ENCODE measurements at places on chromosomes 4 and X.

DNA sequence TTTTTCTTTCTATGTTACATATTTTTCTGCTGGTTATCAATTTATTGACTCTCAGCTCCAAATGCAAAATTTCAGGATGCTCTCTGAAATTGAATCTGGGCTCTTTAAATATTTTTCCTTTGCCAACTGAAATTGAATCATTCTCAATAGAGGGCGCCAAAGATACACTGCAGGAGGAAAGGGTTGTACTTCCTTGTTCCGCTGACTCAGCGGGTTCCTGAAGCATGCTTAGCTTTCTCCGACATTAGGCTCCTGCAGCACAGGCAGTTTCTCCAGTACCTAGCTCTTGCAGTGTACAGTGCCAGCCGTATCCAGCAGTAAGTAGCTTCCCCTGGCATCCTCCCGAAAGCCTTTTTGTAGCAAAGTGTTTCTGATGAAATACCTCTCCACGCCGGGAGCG lies 28.8 kb upstream of the CFAP47 start:
- DNase-seq, result peak; percentile 9

DNA sequence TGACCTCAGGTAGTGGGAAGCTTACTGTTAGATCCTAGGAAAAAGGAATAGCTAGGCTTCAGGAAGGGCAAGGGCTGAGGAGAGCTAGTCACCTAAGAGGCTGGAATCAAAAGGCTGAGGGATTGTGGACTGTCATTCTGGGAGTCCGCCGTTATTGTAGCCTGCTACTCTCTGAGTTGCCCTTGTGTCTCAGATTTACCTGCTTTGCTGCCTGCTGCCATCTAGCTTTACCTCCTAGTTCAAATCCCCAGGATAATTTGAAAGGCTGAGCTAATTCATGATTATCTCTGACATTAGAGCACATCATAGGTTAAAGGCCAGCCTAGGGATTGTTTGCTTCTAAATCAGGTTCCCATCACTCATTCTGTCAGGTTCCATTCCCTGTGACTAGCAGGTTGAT lies 120.2 kb downstream of the FHIP1A start:
- DNase-seq, result no peak

GRCh38 chr4:683247-683897 lies 5.6 kb downstream of the SLC49A3 start:
- DNase-seq, result no peak

DNA sequence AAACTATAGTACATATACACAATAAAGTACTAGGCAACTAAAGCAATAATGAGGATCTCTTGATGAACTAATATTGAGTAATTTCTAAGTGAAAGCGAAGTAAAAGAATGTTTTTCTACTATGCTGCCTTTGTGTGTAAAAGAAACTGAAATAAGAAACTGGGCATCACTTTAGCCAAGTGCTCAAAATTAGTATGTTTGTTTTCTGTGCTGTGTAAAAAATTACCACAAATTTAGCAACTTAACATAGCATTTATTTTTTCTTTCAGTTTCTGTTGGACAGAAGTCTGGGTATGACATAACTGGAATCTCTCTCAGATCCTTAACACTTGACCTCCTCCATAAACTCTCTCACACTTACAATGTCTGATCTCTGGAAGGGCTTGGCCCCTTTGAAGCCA lies 687.1 kb upstream of the MAGEB2 start:
- no peak for DNase-seq

DNA sequence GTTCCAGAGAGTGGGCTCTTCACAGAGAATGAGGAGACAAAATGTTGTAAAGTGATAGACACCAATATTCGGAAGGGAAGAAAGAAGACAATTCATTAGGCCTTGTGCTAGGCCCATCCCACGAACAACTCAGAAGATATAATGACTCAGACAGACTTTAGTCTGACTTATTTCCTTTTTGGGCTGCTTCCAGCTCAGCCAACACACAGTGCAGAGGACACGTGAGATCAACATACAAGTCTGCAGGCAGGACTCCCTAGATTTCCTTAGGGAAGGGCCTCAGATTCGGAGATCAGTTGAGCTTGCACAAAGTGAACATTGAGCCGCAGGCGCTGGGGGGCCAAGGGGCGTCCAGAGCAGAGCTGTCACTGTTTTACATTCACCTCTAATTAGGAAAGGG lies 290.7 kb upstream of the TENM3 start:
- DNase-seq, result no peak

DNA sequence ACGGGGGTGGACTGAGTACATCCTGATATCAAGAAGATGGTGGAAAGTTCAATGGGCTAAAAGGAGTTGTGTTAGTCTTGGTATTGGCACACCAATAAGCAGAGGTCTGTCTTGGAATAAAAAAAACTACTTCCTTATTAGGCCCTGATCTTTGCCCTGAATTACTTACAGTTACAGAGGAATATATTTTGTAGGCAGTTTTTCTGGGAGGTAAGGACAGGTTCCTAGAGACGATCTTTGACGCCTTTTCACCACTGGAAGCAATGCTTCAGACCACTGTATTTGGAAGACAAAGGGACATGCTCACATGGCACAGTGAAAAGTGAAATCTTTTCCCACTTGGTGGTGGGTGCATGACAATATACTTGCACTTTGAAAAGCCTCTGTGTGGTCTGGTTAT lies 618 bp upstream of the XK start:
- no peak for DNase-seq

DNA sequence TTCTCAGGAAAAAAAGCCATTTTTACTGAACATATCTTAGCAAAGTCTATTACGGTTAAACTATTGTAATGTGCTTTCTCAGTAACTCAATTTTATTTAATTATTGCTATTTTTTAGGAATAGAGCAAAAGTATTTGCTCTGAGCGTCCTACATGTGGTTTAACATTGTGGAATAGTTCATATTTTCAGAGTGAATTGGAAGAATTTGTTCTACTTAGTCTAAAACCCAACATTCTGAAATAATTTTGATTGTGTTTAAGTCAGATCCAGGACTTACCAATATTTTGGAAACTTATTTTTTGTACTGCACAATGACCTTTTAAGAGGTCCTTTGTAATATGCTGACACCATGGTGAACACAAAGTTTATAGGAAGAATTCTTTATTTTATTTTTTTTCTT lies 27.2 kb downstream of the CXCL1 start:
- DNase-seq, result no peak

GRCh38 chr4:140641789-140642439 lies 73.2 kb upstream of the UCP1 start:
- no peak for DNase-seq

GRCh38 chr4:146275370-146275769 lies 61.0 kb downstream of the REELD1 start:
- no peak for DNase-seq

DNA sequence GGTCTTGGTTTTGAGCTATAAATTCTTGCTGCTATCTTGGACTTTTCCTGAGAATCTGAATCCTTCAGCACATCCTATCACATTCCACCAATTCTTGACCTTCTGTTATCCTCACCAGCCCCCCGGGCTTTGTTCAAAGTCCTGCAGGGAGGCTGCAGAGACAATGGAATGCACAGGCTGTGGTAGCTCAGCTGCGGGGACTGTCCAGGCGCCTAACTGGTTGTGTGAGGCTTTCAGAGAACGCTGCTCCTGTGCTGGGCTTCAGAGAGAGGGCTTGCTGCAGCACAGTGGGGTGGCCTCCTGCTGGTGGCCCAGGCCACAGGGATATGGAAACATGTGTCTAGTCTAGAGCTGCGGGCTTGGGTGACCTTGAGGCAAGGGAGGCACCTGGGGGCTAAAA lies 196.3 kb upstream of the GATB start:
- no peak for DNase-seq

DNA sequence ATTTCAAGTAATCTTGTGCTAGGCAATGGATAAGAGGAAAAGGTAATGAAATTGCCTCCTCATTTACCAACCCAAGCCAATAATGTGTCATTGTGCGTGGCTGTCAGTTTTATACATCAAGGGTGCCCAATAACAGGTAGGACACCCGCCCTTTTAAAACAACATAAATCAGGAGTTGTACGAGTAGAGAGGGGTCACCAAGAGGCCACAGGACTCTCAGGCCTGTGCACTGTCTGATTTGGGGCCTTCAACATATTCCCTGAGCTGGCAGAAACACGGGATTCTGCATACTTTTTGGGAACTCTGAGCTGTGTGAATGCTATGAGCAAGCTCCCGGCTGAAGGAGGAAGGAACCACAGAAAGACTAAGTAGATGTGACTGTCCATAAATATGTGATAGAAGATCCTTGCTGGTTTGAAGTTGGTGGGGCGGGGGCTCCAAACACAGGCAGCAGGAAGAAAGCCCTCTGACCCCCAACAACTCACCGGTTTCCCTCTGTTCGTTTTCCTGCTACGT lies 82.7 kb upstream of the MAML3 start:
- no peak for DNase-seq

GRCh38 chr4:35734381-35735098 lies 509.8 kb downstream of the ARAP2 start:
- DNase-seq, result no peak

DNA sequence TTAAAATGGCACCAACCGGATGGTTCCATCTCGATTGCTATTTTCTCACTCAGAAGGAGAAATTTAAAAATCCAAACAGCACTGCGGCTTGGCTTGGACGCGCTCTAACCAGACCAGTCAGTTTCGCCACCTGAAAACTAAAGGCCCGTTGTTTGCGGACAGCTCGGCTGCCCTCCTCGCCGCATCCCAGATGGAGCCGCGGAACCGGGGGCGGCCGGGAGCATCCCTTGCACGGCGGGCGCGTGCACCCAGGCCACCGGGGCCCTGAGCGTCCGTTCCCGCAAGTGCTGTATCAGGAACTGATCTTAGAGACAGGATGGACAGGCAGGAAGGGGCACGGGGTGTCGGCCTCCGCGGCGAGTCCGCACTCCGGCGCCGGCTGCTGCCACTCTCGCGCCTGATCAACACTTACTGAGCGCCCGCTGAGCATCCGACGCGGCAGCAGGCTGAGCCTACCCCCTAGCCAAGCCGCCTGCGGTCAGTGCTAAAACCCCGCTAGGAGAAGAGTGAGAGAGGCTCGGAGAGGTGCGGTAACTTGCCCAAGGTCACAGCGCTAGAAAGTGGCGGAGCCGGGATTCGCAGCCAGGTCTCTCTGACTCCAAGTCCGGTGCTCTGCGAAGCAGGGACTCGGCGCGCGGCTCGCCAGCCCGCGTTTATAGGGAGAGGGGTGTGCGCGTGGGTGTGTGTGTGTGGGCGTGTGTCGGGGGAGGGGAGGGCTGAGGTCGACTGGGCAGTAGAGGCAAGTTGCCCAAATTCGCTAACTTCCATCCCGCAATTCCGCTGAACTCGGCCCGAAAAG lies at the start of gene CITED1:
Gene CITED1, minus strand, starts transcription at position 629 of the 799 bp plus-strand sequence. CDS start 3,045 bp downstream, outside the sequence.
- DNase-seq, result peak; percentile 12

GRCh38 chr4:112664611-112665010 lies 27.7 kb downstream of the LARP7 start:
- DNase-seq, result no peak

DNA sequence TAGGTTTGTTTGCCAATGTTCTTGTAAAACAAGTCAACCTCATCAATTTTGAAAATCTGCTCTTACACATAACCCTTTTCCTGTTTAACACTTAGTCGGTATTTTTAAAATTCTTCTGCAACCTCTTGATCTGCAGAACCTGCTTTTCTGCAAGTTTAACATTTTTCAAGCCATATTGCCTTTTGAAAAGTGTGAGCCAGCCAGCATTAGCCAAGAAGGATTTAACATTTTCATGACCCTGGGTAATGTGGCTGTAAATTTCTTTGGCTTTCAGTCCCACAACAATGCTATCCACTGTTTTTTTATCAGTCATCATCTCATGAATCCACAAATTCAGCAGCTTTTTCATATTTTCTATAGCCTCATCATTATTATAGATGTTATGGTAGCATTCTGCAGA lies 956.5 kb downstream of the FAT4 start:
- DNase-seq, result no peak

DNA sequence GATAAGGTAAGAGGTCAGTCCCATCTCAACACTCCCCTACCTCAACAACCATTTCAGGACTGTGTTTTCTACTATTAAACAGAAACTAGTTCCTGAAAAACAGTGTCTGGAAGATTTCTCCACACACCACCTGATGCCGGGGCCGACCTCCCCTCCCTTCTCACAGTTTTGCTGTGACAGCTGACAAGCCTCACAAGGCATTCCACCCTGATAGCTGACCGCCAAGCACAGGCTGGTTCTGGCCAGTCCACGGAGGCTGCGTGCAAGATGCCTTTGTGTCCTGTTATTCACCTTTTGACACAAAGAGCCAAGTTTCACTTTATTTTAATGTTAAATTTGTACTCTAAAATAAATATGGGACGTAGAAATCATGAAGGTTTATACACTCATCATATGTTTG lies 758.6 kb downstream of the PDHA2 start:
- no peak for DNase-seq

GRCh38 chr4:170988446-170988845 lies 824.8 kb upstream of the GALNTL6 start:
- no peak for DNase-seq

GRCh38 chr4:185722029-185722316 lies 90.0 kb downstream of the SORBS2 start:
- no peak for DNase-seq

- no peak for DNase-seq
Observed at GRCh38 chr4:140705625-140706275, 50.4 kb downstream of the TBC1D9 start.

GRCh38 chr4:91280551-91281290 lies 1023.0 kb upstream of the GRID2 start:
- no peak for DNase-seq

DNA sequence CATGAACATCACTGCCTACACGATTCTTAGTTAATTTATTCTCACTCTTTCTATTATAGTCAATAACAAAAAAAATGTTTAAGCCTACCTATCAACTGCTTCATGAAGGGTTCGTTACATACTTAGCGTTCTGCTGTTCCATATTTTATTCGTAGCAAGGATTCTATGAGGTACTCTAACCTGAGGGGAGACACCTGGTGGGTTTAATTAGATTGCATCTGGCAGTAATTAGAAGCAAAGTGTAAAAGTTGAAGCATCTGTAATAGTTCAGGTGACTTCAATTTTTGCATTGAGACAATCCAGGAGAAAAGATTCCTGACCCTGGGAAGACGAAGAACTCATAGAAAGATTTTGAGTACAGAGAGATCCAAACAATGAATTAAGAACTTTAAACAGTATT lies 1655.8 kb upstream of the TENM3 start:
- DNase-seq, result no peak

GRCh38 chrX:16931371-16931770 lies 15.1 kb upstream of the REPS2 start:
- no peak for DNase-seq

DNA sequence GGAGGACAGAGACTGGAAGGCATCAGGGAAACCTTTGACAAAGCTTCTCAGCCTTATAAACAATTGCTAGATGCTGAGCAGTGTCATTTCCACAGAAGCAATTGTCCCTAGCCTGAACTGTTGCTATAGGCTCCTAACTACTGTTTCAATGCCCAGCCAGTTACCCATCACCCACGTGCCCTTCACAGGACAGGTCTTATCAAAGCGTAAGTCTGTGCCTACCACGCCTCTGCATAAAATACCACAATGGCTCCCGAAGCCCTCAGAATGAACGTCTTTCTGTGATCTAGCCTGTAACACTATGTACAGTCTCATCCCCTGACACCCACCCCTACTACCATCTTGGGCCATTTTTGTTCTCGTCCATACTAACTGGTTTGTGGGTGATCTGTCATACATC lies 134.3 kb downstream of the STK32B start:
- DNase-seq, result no peak

- DNase-seq, result no peak
Observed at GRCh38 chr4:54550395-54551171, 107.2 kb upstream of the KIT start.

GRCh38 chrX:119398974-119399771 lies at the start of gene SLC25A43:
Gene SLC25A43 (plus strand): TSS chrX:119399336. CDS start chrX:119399404, 68 bp downstream.
- peak; percentile 25 for DNase-seq
